Stimulated activated CD8-positive, alpha-beta memory T cell treated with anti-CD3 and anti-CD28 coated beads, Interleukin-15, amount 100 ng/mL, for 24 hours (primary cell): ENCODE measurements at places on chromosomes 2 and 18.

GRCh38 chr2:127362971-127363370 is 24.8 kb downstream of the MAP3K2 start:
- DNase-seq: no peak

DNA sequence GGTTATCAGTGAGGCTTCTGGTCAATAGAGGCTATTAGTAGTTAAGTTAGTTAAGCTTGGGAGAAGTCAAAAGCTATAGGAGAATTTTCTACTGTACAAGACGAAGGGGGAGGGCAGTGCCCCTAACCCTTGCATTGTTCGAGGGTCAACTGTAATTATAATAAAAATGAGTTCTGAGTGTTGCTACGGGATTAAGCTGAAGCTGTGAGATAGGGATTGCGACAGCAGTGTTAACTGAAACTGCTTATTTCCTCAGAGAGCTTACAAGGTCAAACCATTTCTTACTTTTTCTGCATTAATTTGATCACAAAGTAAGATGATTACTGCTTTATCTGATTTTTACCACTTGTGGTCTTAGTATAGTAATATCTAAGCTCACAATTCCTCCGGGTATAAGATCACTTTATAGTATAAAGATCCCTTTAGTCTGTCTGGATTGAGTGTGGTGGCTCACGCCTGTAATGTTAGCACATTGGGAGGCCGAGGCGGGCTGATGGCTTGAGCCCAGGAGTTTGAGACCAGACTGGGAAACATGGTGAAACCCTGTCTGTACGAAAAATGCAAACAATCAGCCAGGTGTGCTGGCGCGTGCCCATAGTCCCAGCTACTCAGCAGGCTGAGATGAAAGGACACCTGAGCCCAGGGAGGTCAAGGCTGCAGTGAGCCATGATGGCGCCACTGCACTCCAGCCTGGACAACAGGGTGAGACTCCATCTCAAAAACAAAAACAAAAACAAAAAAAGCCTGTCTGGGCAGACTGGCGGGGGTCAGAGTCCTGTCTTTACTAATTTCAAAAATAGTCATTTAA is 119.5 kb upstream of the TLK1 start:
- no peak for DNase-seq

DNA sequence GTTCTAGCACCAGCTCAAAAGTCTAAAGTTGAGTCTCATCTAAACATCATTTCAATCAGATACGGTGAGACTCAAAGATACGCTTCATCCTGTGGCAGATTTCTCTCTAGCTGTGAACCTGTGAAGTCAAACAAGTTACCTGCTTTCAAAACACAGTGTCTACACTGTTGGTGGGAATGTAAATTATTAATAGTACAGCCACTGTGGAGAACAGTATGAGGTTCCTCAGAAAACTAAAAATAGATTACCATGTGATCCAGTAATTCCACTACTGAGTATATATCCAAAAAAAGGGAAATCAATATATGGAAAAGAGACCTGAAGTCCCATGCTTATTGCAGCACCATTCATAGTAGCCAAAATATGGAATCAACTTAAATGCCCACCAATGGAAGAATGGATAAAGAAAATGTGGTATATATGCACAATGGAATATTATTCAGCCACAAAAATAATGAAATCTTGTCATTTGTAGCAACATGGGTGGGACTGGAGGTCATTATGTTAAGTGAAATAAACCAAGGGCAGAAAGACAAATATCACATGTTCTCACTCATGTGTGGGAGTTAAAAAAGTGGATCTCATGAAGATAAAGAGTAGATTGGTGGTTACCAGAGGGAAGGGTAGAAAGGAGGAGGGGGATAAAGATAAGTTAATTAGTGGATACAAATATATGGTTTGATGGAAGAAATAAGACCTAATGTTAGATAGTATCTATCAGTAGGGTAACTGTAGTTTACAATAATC is 11.7 kb downstream of the UBR3 start:
- DNase-seq: no peak

- no peak for DNase-seq
These were observed 3.3 kb downstream of the TAF1B start for GRCh38 chr2:9846554-9846953.

DNA sequence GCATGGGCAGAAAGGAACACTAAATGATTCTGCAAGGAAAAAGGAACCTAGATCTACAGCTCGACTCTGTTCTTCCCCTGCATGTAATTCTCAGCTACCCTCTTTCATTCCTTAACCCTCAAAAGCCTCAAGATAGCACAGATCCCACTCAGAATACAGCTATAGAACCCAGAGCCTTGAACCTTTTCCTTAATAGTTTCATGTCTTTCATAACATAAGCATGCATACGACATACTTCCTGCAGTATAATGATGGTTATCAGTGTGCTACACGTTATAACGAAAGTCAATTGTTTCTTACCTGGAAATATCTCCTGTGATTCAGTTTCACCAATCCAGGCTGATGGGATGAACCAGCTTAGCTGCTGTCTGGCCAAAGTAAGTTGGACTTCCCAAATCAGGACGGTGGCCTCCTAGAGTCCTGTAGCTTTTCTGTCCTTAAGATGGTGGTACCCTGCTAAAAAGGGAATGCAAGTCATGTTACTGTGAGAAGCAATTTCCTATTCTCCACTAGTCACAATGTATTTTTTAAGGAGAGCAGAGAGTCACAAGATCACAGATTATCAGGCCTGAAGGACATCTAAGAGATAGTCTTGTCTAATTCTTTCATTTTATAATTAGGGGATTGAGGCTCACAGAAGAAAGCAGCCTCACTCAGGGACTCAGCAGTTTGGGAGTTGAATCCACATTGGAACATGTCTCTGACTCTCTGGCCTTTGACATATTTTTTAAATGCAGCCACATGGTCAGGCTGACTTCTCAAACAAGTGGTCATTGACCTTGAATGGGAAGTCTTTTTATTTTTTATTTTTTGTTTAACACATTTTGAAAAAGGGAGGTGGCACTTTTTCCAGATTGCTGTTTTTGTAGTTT is 41.8 kb downstream of the CYRIA start:
- DNase-seq: no peak
